ENCODE measurements at places on chromosomes 6 and 20. TPM values are rescaled to one million over a fixed set of nuclear protein-coding genes. Genes with fewer than 3 reads are reported as not detected.

DNA sequence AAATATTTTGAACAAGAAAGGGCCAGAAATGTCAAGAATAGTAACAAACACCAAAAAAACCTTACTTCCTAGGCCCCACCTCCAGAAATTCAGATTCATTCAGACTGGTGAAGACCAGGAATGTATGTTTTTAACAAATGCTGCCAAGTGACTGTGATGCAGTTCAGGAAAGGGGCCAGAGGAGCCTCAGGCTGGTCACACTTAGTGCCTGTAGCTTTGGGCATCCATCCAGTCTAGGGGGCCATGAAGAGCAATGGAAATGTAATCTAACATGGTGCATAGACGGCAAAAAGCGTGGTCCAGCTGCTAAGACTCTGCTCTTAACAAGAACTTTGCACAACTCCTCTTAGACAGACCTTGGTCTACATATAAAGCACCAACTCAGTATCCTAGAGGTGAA, 7.1 kb downstream of the GJA1 start:
- peaks cover 17% of the 10 kb centered on the region for H3K4me1 ChIP-seq
- peaks cover 22% of the 10 kb centered on the region for H3K36me3 ChIP-seq
- H3K27ac ChIP-seq = no peak overlapping the region
- no peak for DNase-seq

DNA sequence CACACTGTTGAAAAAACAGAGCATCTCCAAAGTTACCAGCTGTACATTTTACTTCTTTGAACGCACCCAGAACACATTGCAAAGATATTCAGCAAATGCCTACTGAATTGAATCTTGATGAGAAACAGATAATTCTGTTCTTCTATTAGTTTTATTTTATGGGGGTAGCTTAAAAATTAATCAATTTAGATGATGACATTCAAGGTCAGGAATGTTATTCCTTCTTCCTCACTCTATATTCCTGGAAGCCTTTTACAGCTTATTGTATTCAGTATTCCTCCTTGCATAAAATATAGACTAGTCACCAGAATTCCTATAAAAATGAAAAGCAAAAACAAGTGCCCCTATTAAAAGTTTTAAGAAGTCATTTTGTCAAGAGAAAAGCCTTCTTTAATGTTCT, 21.4 kb upstream of the GMDS start:
- no peak overlapping the region for H3K4me3 ChIP-seq
- peaks cover 6% of the 10 kb centered on the region for H3K4me1 ChIP-seq
- H3K36me3 ChIP-seq = peaks cover 2% of the 10 kb centered on the region
- no peak overlapping the region for H3K27ac ChIP-seq
- DNase-seq = no peak

GRCh38 chr6:16244446-16244845, 6.1 kb downstream of the GMPR start:
- no peaks in the 10 kb centered on the region for H3K27me3 ChIP-seq
- H3K4me1 ChIP-seq = peaks cover 16% of the 10 kb centered on the region
- H3K36me3 ChIP-seq = no peaks in the 10 kb centered on the region
- no peak overlapping the region for H3K4me3 ChIP-seq
- H3K27ac ChIP-seq = no peak overlapping the region
- DNase-seq = no peak

GRCh38 chr20:48015141-48015910, 230.0 kb upstream of the SULF2 start:
- H3K4me1 ChIP-seq = peaks cover 20% of the 10 kb centered on the region
- H3K36me3 ChIP-seq = no peaks in the 10 kb centered on the region
- peak; percentile 15 for DNase-seq
- no peak overlapping the region for H3K4me3 ChIP-seq
- peak overlapping the region; percentile 84 for H3K27ac ChIP-seq

DNA sequence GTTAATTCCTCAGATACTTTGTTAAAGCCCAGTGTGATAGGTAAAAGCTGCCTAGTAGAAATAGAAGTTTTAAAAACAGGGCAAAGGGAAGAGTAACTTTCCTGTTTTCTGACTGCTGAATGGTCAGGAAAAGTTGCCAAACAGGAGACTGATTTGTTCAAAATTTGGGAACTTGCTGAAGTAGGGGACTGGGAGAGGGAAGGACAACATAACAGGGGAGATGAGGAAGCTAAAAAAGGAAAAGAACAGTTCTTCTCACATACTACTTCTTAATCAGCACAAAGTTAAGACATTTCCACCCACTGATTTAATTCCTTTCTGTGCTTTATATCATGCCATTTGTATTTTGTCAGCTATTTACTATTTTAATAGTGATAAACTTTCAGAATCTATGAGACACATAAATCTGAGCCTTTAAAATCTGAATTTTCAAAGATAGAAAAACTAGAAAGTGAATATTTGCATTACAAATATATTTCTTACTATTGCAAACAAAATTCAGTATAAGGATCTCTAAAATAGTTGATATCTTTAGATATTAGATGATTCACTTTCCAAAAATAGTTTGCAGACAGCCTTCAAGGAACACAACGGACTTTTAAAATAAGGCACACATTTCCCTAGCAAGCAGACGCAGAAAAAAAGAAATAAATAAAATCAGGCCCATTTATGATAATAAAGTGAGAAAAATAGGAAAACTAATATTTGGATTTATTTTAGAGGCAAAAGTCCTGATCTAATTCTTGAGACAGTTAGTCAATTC, 36.9 kb upstream of the SLC16A10 start:
- no peak for DNase-seq
- H3K27ac ChIP-seq = no peak overlapping the region
- H3K27me3 ChIP-seq = peaks cover 11% of the 10 kb centered on the region
- no peak overlapping the region for H3K4me3 ChIP-seq
- H3K36me3 ChIP-seq = no peaks in the 10 kb centered on the region

GRCh38 chr20:61271312-61272231, 19.5 kb downstream of the CDH4 start:
- no peaks in the 10 kb centered on the region for H3K27me3 ChIP-seq
- no peak overlapping the region for H3K4me3 ChIP-seq
- no peak for DNase-seq
- no peak overlapping the region for H3K27ac ChIP-seq

GRCh38 chr20:9342651-9343050, 171.7 kb upstream of the LAMP5 start:
- H3K36me3 ChIP-seq = peaks cover 6% of the 10 kb centered on the region
- peaks cover 6% of the 10 kb centered on the region for H3K4me1 ChIP-seq
- no peak overlapping the region for H3K27ac ChIP-seq
- H3K27me3 ChIP-seq = no peaks in the 10 kb centered on the region

KIF25 gene
- not detected for total RNA-seq

PGBD1 gene
- total RNA-seq = 6.9 TPM
